ENCODE measurements at places on chromosomes 2 and 18. TPM values are rescaled to one million over a fixed set of nuclear protein-coding genes. Genes with fewer than 3 reads are reported as not detected.

TMEM247 gene
- not detected for total RNA-seq

- H3K4me3 ChIP-seq, result no peak overlapping the region
- peaks cover 5% of the 10 kb centered on the region for H3K4me1 ChIP-seq
- H3K27me3 ChIP-seq, result no peaks in the 10 kb centered on the region
- no peak overlapping the region for H3K27ac ChIP-seq
- H3K36me3 ChIP-seq, result no peaks in the 10 kb centered on the region
Observed at GRCh38 chr18:68150961-68151360, 563.9 kb downstream of the TMX3 start.

DNA sequence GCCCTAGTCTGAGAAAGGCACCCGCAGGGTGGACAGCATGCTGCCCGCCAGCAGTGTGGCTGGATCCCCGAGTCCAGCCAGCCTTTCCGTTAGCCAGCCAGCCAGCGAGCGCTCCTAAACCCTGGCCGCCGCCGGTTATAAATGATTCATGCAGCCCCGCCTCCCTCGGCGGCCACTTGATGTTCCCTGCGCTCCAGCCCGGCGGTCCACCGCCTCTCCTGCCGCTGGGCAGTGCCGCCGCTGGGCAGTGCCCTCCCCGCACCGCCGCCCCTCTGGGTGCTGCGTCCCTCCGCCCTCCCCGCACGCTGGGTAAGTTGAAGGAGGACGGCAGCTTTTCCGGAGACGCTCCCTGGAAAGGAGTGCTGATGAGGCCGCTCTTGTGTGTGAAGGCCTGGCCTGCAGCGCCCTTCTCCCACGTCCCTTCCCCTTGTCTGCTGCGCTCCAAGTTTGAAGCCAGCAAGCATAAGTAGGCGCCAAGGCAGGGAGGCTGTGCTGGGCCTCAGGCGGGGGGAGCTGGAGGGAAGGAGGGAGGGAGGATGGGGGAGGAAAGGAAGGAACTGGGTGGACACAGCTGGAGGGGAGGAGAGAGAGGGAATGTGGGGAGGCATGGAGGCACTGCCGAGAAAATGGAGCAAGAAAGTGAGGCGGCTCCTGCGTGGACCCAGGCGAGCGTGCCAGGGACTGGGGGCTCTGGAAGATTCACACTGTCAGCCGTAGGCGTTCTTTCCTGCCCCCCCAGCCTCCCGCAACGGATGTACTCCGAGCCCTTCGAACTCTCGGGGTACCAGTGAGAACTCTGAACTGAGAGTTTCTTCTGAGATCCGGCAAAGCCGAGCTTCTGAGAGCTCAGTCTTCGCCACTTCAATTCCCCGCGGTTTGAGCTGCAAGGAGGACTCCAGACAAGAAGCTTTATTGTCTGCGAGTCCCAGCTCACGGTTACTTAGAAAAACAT, 131.9 kb downstream of the GLI2 start:
- peak; percentile 64 for DNase-seq
- peaks cover 21% of the 10 kb centered on the region for H3K4me1 ChIP-seq
- no peaks in the 10 kb centered on the region for H3K27me3 ChIP-seq
- no peak overlapping the region for H3K27ac ChIP-seq
- H3K4me3 ChIP-seq, result peak overlapping the region; percentile 46

DNA sequence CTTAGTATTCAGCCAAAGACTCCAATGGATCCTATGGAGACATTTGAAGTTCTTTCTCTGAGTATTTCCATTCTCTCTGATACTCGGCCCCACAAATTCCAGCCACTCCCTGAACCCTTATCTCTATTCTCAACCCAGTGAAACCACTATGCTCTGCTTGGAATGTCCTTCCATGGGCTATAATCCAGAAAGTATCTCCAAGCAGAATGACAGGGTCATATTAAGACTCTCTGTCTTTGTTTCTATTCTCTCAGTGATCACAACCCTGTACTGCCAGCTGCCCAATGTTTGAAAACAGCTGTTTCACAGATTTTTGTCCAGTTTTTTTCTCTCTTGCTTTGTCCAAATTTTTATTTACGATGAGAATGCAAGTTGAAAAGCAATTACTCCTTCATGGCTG, 21.9 kb downstream of the CHMP3 start:
- H3K4me1 ChIP-seq, result no peaks in the 10 kb centered on the region
- no peak overlapping the region for H3K27ac ChIP-seq
- no peaks in the 10 kb centered on the region for H3K27me3 ChIP-seq
- no peak for DNase-seq
- H3K36me3 ChIP-seq, result no peaks in the 10 kb centered on the region

GRCh38 chr2:52597346-52597745, 1170.3 kb upstream of the CHAC2 start:
- H3K4me3 ChIP-seq, result no peak overlapping the region
- no peak overlapping the region for H3K27ac ChIP-seq
- no peaks in the 10 kb centered on the region for H3K4me1 ChIP-seq
- H3K36me3 ChIP-seq, result no peaks in the 10 kb centered on the region
- H3K27me3 ChIP-seq, result no peaks in the 10 kb centered on the region
- no peak for DNase-seq

- H3K27ac ChIP-seq, result no peak overlapping the region
- H3K4me3 ChIP-seq, result no peak overlapping the region
- H3K36me3 ChIP-seq, result no peaks in the 10 kb centered on the region
- H3K27me3 ChIP-seq, result no peaks in the 10 kb centered on the region
Observed at GRCh38 chr2:105786231-105787230, 41.8 kb downstream of the NCK2 start.

DNA sequence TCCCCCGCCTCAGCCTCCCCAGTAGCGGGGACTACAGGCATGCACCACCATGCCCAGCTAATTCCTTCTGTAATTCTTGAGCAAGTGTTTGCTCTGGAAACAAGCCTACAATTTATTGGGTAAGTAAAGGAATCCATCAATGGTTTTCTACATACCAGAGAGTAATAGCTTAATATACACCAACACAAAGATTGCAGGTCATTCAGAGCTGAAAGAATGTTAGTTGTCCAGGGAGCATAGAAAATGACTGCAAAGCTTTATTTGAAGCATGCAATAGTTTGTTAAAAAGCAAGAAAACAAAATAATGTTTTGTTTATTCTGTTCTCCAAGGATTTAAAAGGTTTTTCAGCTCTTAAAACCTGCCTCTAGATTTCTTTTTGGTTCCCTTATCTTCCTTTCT, 5.6 kb downstream of the IDH1 start:
- DNase-seq, result no peak
- no peak overlapping the region for H3K27ac ChIP-seq
- H3K4me3 ChIP-seq, result no peak overlapping the region
- H3K27me3 ChIP-seq, result no peaks in the 10 kb centered on the region
- peaks cover 29% of the 10 kb centered on the region for H3K4me1 ChIP-seq

Measured in PC-3 (cell line).